ENCODE measurements at places on chromosomes 16 and 17.

DNA sequence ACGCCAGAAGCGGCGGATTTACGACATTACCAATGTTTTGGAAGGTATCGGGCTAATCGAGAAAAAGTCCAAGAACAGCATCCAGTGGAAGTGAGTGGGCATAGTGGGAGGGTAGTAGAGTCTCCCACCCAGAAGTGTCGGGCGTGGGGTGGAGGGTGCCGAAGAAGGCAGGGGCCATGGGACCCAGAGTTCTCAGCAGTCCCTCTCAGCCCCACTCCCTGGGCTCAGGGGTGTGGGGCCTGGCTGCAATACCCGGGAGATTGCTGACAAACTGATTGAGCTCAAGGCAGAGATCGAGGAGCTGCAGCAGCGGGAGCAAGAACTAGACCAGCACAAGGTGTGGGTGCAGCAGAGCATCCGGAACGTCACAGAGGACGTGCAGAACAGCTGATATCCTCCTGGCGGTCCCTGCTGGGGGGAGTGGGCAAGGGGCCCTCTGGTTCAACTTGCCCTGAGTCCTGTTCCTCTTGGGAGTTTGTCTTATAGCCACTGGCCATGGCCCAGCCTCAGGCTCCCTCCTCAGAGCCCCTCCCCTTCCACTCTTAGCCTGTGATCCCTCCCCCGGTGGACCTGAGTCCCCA is 916 bp downstream of the E2F4 start:
- DNase-seq = no peak

- no peak for DNase-seq
Observed at GRCh38 chr17:1574697-1575471, 12.3 kb upstream of the PITPNA start.

- no peak for DNase-seq
Observed at GRCh38 chr17:71461498-71462169, 659.2 kb upstream of the SOX9 start.

DNA sequence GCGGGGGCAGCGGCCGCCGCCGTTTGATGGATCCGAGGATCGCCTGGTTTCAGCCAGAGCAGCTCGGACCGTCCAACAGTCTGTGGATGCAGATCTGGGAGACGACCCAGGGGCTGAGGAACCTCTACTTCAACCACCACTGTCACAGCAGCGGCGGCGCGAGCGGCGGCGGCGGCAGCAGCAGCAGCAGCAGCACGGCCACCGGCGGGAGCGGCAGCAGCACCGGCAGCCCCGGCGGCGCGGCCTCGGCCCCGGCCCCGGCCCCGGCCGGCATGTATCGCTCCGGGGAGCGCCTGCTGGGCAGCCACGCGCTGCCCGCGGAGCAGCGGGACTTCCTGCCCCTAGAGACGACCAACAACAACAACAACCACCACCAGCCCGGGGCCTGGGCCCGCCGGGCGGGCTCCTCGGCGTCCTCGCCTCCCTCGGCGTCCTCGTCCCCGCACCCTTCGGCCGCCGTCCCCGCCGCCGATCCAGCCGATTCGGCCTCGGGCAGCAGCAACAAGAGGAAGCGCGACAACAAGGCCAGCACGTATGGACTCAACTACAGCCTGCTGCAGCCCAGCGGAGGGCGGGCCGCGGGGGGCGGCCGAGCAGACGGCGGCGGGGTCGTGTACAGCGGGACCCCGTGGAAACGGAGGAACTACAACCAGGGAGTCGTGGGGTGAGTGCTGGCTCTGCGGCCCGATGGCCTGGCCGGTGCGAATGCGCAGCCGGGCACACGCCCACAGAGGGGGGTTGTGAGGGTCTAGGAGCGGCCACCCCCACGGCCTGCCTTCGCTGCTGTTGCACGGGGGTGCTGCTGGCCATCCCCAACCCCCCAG is 702 bp downstream of the TENT4B start:
- peak; percentile 25 for DNase-seq

DNA sequence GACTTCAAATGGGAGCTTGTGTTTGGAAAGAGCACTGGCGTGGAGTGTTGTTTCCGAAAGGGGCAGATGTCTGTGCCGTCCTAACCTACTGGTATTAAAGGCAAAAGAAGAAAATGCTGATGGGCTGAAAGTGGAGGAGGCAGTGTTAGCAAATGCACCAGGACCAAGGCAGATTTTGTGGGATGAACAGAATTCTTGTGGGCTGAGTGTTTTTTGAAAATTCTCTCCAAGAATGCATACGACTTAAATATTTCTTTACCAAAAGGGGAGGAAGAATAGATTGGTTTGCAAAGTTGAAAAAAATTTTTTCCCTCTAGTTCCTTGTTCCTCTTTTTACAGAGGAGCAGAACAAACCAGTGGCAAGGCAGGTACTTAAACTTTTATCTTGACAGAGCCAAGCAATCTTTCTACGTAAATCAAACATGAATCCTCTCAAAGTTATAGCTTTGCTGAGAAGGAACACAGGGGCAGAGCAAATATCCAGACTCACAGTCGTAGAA is 16.8 kb downstream of the MARCHF10 start:
- peak; percentile 80 for DNase-seq

GRCh38 chr16:11225677-11226549 is 30.1 kb downstream of the SOCS1 start:
- no peak for DNase-seq

- peak; percentile 68 for DNase-seq
Observed at GRCh38 chr17:10243883-10244844, 45.8 kb upstream of the GAS7 start.

DNA sequence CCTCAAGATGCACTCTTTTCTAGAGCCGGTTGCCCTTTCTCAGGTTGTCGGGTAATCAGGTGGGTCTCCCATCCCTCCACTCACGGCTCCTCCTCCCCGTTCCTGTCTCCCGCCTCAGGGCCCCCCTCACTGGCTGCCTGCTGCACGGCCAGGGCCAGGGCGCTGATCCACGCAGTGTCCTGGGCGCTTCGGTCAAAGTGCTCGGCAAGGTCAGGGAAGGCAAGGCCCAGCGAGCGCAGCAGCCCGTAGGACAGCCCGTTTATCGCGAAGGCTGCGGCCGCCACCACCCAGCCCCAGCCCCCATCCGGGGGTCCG is 753 bp downstream of the SLC16A11 start:
- DNase-seq = no peak

GRCh38 chr17:18017958-18018357 is 21.0 kb downstream of the ATPAF2 start:
- peak; percentile 82 for DNase-seq

DNA sequence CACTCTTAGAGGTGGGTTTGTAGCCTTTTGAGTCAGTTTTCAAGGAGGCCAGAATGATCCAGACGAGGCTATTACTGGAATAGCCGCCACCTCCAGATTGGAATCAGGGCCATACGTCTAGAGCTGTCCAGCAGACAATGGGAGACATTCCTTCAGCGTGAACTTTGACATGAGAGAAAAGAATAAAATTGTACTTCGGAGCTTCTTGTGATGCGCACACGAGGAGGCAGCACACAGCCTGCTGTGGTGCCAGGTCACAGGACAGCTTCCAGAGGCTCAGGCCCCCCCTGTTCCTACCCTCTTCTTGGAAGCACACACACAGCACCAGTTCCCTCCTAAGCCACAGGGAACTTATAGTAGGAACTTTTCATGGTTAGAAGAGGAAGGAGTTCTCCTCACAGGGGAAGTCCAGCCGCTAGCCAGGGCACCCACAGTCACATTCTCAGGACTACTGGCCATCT is 81.0 kb downstream of the VPS53 start:
- peak; percentile 85 for DNase-seq

GRCh38 chr16:79288066-79288465 is 312.5 kb downstream of the MAF start:
- DNase-seq = no peak

- no peak for DNase-seq
Observed at GRCh38 chr16:6209355-6209930, 1111.8 kb upstream of the EEF2KMT start.

DNA sequence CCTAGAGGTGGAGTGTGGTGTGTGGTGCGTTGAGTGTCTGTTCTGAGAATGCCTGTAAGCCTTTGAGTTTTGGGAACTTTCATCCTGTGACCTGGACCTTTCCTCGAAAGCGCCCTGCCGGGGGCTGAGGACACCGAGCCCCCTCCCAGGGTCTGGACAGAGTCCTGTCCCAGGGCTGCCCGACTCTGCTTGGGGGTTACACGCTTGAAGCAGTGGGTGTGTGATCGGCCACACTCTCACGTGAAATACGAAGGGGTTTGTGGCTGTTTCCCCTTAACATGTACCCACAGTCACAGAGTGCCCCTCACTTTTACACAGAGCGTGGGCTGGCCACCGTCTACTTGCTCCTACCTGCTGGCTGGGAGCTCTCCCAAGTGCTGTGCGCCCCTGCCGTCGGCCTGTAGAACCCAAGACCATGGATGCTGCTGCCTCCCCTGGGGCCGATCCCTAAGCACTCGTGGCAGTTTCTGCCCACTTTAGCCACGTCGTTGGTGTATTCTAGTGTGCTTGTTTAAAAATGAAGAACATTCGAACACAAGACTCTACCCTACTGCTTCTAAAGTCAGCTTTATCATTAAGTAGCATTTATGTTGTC is 6.8 kb downstream of the ZNF750 start:
- no peak for DNase-seq

- DNase-seq = peak; percentile 52
Observed at GRCh38 chr17:27226611-27227230, 67.2 kb upstream of the WSB1 start.

GRCh38 chr16:78686601-78687000 is 587.1 kb downstream of the WWOX start:
- no peak for DNase-seq

DNA sequence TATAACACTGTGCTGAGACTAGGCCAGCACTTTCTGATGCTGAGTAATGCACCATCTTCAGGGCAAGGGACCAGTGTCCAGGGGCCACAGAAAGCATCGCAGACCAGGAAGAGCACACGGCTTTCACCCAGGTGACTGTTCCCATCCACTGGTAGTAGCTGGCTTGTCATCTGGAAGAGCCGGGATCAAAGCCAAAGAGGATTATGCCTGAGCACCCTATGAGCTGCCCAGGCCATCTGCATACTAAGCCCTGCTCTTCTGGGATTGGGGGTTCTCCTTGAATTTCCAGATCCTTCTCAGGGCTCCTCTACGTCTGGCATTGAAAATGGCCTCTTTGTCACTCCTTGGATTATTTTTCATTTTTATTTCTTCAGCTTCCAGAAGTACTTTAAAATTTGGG is 140.7 kb downstream of the IRX3 start:
- no peak for DNase-seq

DNA sequence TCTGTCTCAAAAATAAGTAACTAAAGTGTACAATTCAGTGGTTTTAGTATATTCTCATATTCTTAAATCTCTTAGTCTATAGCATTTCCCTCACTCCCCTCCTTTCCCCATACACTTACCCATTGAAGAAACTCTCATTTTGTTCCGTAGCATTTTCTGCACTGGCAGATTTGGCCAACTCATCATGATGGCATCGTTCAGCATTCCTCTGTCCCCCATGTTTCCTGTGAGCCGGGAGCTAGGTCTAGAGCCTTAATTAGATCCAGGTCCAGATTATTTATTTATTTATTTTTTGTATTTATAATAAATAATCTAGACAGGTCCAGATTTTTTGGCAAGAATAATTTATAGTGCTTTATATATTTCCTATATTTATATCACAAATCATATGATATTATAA is 31.0 kb downstream of the HEATR3 start:
- peak; percentile 10 for DNase-seq

DNA sequence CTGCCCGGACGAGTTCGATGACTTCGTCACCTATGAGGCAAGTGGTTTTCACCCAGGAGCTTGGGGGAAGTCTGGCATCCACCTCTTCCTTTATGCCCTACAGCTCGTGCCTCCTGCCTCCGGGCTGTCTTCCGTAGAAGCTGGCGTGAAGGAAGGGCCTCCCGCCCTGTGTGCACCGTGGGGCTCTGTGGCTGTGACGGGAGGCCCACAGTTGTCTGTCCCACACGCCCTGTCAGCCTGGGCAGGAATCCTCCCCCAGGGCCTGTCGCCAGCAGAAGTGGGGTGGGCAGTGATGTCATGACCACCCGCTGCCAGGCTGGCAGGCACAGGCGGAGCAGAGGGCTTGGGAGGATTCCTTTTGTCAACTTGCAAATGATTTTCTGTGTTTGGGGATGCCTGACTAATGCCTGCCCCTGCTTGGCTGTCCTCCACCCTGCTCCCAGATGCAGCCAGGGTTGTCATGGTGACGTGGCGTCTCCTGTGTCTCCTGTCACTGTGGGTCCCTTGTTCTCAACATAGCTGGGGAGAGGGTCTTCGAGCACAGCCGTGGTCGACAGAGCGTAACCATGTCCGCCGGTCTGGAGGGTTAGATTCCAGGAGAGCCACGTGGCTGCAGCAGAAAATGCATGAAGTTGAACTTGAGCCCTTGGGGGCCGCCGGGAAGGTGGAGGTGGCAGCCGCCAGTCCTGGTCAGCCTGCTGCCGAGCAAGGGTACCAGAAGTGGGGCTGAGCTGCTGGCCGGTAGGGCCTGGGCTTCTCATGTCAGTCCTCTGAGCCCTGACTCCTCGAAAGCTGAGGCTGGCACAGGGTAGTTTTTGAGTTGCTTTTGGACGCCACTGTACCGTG is 46.1 kb downstream of the RAB11FIP3 start:
- no peak for DNase-seq

DNA sequence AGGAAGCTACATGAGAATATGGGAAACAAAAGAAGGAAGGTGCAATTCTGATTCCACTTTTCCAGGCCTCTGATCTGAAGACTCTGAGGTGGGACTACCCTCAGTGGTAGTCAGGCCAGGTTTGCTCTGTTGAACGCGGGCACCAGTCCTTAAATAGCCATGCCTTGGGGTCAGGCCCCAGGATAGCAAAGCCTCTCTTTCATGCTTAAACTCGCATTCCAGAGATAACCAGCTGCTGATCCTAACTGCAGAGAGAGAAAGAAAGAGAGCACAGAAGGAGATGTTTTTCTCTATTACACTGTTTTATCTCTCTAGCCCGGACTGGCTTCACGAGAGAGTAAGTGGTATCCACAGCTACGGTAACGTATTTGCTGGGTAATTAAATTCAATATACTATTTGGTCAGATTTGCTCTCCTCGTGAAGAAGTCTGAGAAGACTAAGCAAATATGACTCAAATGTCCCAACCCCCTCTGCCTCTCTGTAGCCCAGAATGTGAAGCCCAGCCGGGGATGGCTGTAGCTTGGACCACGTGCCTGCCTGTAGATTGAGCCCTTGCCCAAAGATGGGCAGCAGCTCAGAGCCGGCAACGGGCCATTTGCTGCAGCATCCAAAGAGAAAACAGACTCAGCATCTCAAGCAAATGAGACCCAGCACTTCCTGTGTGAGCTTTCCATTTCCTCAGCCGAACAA is 122.2 kb downstream of the SMG6 start:
- DNase-seq = peak; percentile 96

GRCh38 chr16:79047337-79047736 is 553.2 kb downstream of the MAF start:
- no peak for DNase-seq

- DNase-seq = peak; percentile 17
Observed at GRCh38 chr16:79607587-79607986, 7.0 kb upstream of the MAF start.
